Activated CD8-positive, alpha-beta T cell treated with anti-CD3 and anti-CD28 coated beads, Interleukin-2, amount 10 ng/mL, durations not matched to agents 7 days and 5 days (primary cell): ENCODE measurements at places on chromosomes 6 and 20. TPM values are rescaled to one million over a fixed set of nuclear protein-coding genes. Genes with fewer than 3 reads are reported as not detected.

DNA sequence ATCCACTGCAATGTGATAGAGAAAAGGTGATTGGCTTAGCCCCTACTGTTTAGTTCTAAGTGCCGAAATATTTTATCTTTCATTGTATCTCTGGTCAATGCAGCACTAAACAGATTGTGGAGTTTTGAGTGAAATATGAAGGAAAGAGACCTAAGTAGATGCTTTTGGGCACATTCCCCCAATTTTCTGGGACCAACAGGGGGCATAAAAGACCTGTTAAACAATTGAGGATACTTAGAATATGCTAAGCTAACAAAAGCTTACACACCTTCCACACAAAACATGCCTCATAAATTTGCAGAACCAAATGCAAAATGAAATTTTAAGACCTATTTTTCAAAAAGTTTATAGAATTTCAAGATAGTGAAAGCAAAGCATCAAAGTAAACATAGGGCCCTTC is 746.9 kb downstream of the TBC1D32 start:
- DNase-seq: no peak

GRCh38 chr20:16007164-16007563 is 566.1 kb downstream of the KIF16B start:
- DNase-seq: no peak

DNA sequence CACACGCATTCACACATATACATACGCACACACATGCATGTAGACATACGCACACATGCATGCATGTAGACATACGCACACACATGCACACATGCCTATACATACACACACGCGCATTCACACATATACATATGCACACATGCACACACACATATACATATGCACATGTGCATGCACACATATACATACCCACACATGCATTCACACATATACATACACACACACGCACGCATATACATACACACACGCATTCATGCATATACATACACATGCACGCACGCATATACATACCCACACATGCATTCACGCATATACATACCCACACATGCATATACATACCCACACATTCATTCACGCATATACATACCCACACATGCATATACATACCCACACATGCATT is 80.5 kb downstream of the WDR27 start:
- no peak for DNase-seq

DNA sequence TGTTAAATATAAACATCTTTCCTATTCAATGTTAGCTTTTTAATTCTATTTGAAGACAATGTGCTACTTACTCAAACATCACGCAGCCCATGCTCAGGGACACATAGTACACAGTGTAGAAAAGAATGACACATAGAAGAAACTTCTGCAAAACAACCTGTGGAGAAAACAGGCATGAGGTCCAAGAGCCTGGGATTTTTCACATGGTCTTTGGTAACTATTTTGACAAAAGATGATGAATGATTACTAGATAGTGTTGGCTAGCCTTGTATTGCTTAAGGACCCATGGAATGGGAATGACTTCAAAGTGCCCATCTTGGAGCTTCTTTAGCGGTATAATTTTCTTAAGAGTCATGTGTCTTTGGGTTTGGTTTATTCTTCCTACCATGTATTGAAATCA is 15.4 kb downstream of the TMEM244 start:
- DNase-seq: no peak

- DNase-seq: no peak
Observed at GRCh38 chr6:23983735-23984134, 142.3 kb upstream of the NRSN1 start.

DNA sequence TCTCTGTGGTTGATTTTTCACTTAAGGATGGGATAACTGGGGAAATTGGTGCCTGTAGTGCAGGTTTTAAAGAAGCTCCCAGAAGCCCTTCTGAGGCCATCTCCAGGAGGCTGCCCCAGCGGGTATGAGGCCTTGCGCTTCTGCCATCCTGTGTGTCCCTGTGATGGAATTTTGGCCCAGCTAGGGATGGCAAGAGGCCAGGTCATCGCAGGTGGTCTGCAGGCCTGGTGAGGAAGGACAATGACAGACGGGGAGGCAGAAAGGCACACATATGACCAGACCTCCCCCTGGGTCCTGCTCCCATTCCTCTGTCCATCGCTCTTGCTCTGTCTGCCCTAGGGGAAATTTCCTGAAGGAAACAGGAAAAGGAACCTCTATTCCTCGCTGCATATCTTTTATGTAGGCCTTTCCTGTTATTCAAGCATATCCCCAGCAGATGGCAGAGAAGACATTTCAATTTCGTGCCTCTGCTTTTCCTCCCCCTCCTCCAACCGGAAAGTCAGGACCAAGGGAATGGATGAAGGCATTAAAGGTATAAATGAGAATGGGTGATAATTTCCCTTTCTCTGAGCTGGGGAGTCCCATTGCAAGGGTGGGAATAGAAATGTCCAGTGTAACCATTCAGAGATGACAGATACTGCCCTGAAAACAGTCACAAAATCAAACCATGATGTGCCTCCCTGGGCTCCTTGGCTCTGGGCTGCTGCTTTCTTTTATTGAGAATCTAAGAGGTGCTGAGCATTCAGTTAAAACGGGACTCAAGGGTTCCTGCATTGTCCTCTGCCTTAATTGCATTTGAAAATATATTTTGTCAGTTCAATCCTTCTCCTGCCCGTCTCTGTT is 17.6 kb upstream of the HLA-F start:
- DNase-seq: peak; percentile 39

- no peak for DNase-seq
Observed at GRCh38 chr6:160863782-160864181, 127.8 kb upstream of the MAP3K4 start.

DNA sequence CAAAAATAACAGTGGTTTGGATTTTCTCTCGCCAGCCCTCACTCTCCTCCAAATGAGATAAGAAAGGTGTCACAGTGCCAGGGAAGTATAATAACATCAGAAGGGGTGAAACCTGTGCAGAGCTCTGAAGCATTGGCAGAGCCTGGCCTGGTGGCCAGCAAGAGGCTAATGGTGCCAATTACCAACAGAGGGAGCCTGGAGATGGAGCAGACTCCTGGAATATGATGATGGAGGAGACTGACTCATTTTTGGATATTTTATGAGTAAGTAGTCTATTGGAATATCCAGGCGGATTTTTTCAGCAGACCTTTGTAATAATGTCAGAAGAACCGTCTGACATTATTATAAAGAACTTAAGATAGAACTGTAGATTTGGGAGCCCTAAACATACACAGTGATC is 442.6 kb upstream of the MARCKS start:
- no peak for DNase-seq

DNA sequence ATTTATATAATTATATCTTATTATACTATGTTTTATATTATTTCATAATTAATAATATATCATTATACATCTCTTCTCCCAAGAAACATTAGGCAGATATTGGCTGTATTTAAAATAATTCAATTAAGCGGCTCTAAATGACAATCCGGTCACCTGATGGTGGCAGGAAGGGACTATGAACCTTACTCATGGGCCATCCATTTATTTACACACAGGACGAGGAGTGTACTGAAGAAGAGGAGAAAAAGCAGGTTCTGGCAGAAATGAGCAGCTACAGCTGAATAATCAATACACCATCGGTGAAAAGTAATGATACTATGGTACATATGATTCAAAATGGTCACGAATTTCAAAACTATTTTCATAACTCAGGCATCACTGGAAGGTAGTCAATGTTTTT is 277.7 kb downstream of the KIF16B start:
- DNase-seq: no peak

- no peak for DNase-seq
Observed at GRCh38 chr6:145277358-145278086, 457.8 kb downstream of the EPM2A start.

DNA sequence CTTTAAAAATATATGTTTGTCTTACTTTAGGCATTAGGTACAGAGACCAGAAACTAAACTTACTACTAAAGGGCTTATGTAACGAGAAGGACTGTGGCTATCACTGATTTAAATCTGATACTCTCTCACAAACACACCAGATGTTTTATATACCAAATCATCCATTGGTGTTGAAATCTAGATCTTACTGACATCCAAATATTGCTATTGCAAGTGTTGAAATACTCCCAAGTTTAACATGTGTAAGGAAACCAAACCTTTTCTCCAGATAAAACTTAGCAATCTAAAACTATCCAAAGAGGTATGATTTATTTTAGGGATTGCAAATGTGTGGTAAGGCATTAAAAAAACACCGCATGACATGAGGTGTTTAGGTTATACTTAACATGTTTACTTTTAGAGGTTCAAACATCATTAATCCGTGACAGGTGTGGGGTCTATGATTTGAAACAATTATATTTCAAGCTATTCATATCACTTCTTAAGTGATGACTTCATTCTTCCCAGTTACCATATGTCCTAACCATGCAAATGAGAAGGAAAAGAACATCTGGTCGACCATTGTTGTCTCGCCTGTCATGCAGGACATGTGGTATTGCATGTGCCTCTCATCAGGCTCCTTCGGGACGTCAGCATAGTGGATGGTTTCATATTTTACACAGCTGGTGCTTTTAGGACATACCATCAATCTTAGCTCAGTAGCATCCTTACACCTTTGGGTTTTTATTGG is 168.3 kb upstream of the SPACA1 start:
- DNase-seq: no peak

DNA sequence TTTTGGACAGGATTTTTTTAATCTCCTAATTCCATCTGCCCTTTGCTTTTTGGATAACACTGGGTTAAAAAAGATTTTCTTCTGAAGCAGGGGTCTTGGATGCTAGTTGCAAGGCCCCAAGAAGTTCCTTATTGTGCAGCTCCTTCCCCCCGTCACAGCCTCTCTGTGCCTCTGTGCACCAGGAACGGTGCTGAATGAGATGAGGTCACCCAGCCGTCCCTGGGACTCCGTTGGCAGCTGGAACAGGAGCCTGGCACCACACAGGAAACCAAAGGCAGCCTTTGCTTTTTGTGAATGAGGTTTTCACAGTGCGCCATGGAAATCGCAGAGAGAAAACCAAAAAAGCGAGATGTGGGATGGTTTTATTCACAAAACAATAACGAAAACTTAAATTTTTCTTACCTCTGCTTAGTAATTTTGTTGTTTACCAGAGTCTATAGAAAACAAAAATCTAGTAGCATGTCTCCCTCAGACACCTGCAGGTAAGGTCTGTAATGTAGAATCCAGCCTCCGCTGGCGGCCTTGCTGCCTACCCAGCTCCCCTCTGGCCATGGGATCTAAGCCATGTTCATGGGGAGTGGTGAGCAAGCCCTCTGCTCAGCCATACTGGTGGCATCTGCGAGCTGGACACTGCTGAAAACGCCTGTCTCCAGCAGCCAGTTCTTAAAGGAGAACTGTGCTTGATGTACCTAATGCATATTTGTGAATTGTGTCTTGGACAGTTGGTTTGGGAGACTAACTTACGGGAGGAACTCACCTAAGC is 40.4 kb upstream of the SYNJ2 start:
- no peak for DNase-seq

DNA sequence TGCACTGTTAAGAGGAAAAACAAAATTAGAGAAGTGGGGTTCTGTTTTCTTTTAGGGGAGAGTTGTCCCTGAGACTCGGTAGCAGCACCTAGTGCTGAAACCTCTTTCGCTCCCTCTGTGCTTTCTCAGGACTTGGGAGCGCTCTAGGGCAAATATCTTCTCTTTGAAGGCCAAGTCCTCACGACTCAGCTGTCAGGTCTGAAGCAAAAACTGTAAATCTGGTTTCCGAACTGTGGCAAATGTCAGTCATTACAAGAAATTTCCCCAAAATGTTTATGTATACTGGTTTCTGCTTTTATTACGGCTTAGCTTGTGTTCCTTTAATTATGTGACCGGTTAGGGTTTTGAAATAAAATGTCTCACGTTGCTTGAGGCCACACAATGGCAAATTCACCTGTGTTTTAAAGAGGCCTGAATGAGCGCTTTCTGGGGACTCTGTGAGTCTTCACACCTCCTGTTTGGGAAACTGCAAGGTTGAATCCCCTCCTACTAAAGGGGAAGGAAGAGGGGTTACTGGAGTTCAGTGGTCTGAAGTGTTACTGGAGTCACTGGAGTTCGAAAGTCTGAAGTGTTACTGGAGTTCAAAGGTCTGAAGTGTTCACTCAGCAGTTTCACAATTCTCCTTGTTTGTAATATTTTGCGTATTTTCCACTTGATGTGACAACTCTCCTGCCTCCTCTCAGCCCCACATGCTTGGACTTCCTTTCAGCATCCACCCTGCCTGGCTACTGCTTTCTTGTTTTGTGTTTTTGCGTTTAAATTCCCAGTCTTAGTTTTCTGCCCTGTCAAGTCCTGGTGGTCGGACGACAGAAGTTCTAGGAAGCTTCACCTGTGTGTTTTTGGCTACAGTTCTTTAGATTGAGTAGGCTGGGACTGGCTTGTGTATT is 1.6 kb downstream of the SMPDL3A start:
- no peak for DNase-seq

DNA sequence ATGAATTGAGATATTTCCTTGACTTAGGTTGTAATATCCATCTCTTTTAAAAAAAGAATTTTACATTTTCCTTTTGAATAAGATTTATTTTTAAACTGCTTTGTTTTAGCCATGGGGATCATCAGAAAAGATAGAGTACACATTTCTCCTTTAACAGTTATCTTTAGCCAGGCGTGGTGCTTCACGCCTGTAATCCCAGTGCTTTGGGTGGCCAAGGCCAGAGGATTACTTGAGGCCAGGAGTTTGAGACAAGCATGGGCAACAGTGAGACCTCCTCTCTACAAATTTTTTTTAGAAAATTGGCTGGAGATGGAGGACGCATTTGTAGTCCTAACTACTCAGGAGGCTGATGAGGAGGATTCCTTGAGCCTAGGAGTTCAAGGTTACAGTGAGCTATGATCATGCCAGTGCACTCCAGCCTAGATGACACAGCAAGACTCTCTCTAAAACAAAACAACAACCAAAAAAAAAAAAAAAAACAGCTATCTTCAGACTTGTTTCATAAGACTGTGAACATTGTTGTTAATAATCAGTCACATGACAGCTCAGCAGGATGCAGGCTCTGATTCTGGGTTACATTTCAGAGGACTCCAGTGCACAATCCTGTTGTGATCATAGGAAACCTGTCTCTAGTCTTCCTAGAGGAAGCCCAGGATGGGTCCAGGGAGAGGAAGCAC is 2.0 kb upstream of the SLC17A3 start:
- DNase-seq: no peak

The TSBP1 gene
- not detected for total RNA-seq

The LGSN gene
- not detected for total RNA-seq

The ZSCAN23 gene
- total RNA-seq: 0.83 TPM

The PHACTR1 gene
- total RNA-seq: 0.47 TPM

The MTFR2 gene
- 27.2 TPM for total RNA-seq

The LSM14B gene
- 42.8 TPM for total RNA-seq
